ENCODE measurements at places on chromosomes 5 and 9. TPM values are rescaled to one million over a fixed set of nuclear protein-coding genes. Genes with fewer than 3 reads are reported as not detected.
A peak's percentile ranks its signal among the peaks of the same experiment; 100 is the strongest.

- no peak for DNase-seq
Measured at GRCh38 chr5:73122875-73123810, 2.8 kb downstream of the TMEM171 start.

GRCh38 chr9:13278368-13279246 lies 885 bp downstream of the MPDZ start:
- DNase-seq, result peak; percentile 46

GRCh38 chr5:44300551-44300950 lies 88.7 kb downstream of the FGF10 start:
- no peak for DNase-seq

GRCh38 chr9:96817973-96818372 lies 36.3 kb downstream of the ZNF782 start:
- DNase-seq, result no peak

GRCh38 chr9:89225587-89225986 lies 47.0 kb upstream of the SHC3 start:
- no peak for DNase-seq

DNA sequence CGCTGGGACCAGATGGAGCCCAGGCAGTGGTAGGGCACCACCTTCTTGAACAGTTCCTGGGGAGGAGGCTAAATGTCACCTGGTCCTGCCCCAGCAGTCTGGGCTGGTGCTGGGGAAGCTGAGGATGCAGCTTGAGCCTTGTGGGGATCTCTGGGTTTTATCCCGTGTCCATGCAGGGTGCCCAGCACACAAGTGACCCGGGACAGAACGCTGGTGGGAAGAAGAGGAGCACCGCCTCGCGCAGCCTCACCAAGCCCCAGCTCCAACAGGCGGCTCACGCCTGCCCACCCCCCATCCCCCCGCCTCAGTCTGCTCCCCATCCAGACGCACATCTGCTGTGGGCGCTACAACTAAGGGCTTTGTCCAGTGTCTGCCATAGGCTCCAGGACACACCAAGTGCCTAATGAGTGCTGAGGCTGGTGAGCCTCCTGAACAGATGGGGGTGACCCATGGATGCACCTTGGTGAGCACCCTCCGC lies 13.8 kb downstream of the RALGDS start:
- DNase-seq, result no peak

DNA sequence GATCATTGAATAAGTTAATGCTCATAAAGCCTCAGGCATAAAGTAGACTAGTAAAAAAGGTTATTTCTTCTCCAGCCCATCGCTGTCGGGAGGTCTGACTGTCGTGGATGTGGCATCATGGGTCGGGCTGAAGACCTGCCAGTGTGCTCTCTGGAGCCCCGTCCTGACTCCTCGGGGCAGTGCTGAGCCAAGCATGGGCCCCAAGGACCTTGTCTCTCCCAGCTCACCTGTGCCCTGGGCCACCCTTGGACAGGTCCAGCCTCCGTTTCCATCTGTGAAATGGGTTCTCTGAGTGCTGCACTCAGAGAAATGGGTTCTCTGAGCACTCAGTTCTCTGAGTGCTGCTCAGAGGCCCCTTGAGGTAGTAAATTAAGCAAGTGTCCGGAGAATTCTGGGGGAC lies 269.0 kb downstream of the GADD45G start:
- DNase-seq, result peak; percentile 37

DNA sequence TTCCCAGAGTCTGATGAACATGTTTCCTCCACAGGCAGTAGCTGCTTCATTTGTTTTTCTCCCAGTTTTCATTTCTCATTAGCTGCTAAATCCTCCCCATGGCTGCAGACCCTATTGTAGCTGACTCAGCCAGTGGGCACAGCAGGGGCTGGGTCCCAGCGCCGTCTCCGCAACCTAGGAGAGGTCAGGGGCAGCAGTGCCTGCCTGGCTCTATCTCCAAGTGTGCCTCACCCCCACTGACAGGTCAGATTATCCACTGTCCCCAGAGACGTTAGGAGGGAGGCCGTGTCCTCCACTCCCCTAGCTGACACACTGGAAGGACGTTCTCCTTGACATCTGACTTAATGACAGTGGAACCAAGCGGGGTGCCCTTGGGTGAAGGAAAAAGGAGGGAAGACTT lies 31.1 kb downstream of the KCNIP1 start:
- DNase-seq, result no peak

Gene ANKHD1
- 201 TPM for total RNA-seq

Gene RPL35
- total RNA-seq, result 1,601 TPM

Gene FOXI1
- total RNA-seq, result not detected

Measured in ureter (tissue), 1 donor.